ENCODE measurements at places on chromosomes 7 and 10.

GRCh38 chr10:70302292-70302691, 18.5 kb upstream of the NPFFR1 start:
- DNase-seq = no peak

DNA sequence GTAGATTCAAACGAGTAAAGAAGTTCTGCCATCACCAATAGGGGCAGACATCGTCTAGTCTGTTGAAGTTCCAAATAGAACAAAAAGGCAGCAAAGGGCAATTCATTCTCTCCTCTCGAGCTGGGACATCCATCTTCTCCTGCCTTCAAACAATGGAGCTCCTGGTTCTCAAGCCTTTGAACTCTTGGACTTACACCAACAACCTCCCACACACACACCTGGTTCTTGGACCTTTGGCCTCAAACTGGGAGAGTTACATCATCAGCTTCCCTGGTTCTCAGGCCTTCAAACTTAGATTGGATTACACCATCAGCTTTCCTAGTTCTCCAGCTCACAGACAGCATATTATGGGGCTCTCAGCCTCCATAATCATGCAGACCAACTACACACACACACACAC, 9.8 kb upstream of the GIMAP5 start:
- no peak for DNase-seq

DNA sequence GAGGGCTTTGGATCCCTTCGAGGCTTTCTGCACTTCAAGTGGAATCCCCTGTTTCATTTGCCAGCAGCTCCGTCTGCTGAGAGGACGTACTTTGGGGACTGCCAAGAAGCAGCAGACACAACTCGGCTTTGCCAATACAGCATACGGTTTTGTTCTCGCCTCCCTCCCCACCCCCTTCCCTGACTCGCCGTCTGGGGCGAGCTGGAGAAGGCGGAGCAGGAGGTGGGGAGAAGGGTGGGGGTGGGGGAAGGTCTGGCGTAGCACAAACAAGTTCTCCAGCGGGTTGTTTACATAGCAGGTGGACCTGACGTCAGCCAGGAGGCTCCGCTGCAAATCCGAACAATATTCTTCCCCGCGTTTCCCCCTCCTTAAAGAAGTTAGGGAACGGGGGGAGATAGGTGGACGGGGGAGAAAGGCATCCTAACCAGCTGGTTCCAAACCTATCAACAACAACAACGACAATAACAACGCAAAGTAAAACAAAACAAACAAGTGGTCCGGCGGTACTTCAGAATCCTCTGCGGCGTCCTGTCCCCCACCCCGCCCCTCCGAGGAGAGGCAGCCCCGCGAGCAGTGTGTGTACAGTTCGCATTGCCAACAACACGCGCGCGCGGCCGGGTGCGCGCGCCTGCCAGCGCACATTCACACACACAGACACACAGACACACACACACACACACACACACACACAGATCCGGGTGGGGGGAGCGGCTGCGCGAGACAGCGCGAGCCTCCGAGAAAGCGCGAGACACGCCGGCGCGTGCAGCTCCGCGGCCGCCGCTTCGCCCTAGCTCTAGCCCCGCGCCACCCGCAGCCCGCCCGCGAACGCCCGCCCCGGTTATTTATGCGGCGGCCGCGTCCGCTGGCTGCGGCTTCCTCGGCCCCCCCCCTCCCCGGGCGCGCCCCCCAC, 167.0 kb upstream of the PPP1R3A start:
- no peak for DNase-seq

- no peak for DNase-seq
Measured at GRCh38 chr7:150365673-150366398, 2.8 kb upstream of the REPIN1 start.

DNA sequence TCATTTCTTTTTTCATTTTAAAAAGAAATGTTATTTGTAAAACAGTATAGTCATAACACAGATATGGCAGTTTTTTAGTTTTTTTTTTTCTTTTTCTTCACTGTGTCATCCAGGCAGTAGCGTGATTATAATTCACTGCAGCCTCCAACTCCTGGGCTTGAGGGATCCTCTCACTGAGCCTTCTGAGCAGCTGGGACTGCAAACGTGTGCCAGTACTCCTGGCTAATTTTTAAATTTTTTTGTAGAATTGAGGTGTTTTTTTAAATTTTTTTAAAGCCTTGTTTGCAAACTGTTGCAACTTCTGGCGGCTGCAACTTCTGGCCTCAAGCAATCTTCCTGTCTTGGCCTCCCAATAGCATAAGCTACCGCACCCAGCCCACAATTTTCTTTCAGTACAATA, 63.0 kb downstream of the HELLS start:
- DNase-seq = no peak

DNA sequence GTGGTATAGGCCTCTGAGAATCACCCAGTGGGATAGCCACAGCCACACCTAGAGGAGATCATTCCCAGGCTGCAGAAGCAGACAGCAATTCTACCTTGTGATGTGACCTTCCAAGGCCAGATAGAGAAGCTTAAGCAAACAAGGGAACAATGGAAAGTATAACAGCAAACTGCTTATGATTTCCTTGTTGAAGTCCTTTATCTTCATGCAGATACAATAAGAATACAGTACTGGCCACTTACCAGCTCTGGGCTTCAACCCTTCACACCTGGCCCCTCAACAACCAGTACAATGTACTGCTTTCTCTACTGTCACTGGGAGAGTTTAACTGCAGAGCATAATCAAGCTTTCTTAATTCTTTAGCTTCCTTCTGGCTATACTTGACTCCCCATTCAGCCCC, 22.6 kb upstream of the DDX50 start:
- no peak for DNase-seq

- DNase-seq = no peak
Measured at GRCh38 chr10:80126876-80127275, 5.7 kb upstream of the PLAC9 start.

DNA sequence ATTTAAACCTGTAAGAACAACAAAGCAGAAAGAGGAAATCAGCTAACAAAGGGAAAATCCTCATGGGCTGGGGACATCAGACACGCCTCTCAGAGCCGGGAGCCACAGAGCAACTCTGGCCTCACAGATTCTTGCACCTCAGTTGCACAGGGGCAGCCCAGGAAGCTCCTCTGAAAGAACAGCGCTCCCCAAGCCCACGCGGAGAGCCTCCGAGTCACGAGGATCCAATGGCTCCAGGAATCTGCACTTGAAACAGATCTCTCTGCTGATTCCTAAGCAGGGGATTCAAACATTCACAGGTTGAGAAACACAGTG, 213.2 kb upstream of the MGMT start:
- no peak for DNase-seq

- no peak for DNase-seq
Measured at GRCh38 chr10:78225594-78225993, 191.9 kb downstream of the RPS24 start.

- no peak for DNase-seq
Measured at GRCh38 chr7:98130959-98131358, 24.3 kb downstream of the LMTK2 start.

DNA sequence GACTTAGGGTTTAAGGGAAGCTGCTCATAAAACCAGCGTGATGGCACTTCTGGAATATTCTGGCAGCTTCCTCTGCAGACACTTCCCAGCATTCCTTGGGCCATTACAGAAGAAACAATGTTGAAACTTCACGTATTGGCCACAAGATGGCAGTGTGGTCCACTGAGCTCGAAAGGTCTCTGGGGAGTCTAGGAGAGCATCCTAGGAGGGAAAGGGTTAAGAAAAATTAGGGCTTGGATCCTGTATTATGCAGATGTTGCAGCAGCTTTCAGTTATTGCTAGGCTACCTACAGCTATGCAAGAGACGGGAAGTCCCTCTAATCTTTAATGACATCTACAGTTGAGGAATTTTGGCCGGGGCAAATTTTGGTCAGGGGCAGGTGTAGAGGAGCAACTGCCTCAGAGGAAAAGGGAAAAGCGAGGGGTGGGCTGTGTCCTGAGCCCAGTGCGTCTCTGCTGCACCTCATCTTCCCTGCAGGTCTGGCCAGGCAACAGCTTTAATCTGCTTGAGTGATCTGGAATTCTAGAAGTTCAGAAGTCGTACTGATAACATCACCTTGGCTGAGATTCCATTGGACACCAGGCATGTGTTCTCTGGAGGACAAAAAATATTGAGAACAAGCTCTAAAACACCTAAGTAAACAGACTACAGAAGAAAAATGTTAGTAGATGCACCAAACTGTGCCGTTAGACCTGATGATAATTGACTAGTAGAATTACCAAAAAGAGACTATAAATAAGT, 220.8 kb upstream of the PRSS58 start:
- DNase-seq = peak; percentile 65

- no peak for DNase-seq
Measured at GRCh38 chr10:75773813-75774782, 342.7 kb downstream of the LRMDA start.

DNA sequence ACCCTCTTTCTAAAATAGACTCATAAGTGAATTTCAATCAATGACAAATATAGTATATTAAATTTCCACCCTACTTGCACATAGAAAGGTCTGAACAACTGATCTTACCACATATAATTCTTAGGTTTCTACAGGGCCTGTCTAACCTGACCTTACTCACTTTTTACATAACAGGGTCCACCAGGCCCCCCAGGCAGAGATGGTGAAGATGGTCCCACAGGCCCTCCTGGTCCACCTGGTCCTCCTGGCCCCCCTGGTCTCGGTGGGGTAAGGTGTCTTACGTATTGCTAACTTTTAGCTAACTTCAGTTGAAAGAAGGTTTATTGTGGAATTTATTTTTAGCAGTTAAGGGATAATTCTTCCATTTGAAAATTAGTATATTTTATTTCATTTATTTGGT, 5.3 kb downstream of the COL1A2 start:
- no peak for DNase-seq

DNA sequence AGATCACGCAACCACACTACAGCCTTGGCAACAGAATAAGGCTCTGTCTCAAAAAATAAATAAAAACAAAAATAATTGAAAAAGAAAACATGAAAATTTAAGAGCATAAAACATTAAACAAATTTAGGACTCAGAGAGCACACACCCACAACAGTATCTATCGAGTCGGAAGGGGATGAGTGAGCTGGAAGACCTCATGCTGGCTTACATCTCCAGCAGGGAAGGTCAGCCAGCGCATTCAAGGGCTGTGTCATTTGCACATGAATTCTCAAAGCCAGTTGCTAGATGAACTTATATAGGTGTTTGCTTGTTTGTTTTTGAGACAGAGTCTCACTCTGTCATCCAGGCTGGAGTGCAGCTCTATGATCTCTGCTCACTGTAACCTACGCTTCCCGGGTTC, 50.3 kb downstream of the SRRM3 start:
- no peak for DNase-seq

- DNase-seq = no peak
Measured at GRCh38 chr10:126137562-126138221, 241.3 kb downstream of the FANK1 start.

DNA sequence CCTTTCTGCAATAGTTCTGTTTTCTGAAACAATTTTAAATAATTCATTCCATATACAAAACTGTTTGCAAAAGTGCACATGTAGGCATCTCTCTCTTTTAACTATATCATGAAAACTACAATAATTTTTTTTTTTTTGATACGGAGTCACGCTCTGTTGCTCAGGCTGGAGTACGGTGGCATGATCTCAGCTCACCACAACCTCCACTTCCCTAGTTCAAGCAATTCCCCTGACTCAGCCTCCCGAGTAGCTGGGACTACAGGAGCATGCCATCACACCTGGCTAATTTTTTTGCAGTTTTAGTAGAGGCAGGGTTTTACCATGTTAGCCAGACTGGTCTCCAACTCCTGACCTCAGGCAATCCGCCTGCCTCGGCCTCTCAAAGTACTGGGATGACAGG, 44.0 kb upstream of the SEMA3A start:
- no peak for DNase-seq

- no peak for DNase-seq
Measured at GRCh38 chr7:14931511-14932215, 29.1 kb upstream of the DGKB start.

GRCh38 chr7:130401578-130401977, 21.3 kb downstream of the CPA1 start:
- DNase-seq = no peak

DNA sequence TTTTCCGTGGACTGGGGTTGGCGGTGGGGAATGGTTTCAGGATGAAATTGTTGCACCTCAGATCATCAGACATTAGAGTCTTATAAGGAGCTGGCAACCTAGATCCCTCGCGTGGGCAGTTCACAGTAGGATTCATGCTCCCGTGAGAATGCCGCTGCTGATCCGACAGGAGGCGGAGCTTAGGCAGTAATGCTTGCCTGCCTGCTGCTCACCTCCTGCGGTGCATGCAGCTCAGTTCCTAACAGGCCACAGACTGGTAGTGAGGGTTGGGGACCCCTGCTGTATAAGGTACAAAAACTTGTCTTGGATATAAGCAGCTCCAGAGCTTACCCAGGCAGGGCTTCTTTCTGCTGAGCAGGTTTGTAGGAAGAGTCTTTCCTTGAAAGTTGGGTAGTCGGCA, 53.9 kb downstream of the SHH start:
- no peak for DNase-seq

- no peak for DNase-seq
Measured at GRCh38 chr7:88202799-88203198, 17.0 kb downstream of the SRI start.

DNA sequence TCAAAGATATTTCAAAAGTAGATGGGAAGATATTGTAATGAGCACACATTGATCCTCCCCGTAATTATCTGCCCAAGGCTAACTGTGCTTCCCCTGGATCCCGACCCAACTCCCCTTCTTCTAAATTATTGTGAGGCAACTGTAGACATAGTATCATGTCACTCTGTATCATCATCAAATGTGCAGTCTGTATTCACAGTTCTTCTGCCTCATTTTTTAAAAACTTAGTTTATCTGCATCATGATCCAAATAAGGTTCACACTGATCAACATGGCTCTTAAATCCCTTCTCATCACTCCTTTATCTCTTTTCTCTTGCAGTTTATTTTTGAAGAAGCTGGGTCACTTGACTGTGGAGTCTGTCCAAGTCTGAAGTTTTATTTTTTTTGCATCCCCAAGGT, 27.5 kb downstream of the CDCA7L start:
- DNase-seq = no peak

DNA sequence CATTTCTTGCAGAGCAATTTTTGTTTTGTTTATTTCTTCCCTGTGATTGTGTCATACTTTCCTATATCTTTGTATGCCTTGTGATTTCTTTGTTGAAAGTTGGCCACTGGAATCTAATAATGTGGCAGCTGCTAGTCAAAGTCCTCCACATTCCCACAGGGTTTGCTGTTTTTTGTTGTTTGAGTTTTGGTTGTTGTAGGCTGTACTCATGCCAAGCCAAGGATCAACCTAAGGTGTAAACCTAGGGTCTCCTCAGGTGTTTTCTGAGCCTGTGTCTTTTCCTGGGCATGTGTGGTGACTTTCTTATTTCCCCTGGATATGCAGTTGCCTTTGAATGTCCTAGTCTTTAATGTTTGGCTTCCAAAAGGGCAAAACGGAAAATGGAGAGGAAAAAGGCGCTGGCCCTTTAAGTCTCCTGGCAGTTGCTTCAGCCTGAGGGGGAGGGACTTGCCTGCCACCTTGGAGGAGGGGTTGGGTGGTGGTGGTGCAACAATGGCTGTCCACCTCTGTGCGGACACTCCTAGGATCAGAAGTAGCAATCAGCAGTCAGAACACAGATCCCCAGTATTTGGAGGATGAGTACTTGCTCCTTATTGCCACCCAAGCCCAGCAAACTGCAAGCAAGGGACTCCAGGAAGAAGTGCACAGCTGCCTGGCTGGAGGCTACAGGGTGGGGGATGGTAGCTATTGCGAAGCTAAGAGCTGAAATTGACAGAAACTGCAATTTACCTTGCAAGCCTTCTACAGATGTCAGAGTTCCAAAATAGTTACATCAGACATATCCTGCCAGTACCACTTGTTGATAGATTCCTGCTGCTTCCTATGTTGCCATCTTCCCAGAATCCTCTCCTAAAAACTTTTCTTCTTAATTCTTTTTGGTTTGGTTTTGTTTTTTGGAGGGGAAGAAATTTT, 5.6 kb upstream of the ZNF518A start:
- DNase-seq = no peak
